LoVo (cell line): ENCODE measurements at places on chromosomes 11 and 22.

GRCh38 chr11:130246738-130247137 is 68.0 kb downstream of the ZBTB44 start:
- no peak for DNase-seq

DNA sequence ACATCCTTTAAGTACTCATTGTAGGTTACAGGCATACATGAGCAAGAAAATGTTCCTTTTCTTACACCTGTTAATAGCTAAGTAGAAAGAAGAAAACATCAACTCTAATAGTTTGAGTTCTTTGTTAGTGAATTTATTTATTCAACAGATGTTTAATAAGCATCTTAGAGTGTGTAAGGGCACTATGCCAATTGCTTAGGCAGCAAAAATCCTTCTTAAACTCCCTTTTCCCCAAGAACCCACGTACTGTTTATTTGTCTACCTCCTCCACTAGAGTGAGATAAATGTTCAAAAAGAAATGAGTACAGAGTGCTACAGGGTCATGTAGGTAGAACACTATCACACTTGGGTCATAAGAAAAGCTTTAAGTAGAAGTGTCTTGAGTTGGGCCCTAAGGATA is 131.4 kb downstream of the CD44 start:
- DNase-seq: no peak

- DNase-seq: no peak
Measured at GRCh38 chr11:131776211-131776610, 405.8 kb downstream of the NTM start.

DNA sequence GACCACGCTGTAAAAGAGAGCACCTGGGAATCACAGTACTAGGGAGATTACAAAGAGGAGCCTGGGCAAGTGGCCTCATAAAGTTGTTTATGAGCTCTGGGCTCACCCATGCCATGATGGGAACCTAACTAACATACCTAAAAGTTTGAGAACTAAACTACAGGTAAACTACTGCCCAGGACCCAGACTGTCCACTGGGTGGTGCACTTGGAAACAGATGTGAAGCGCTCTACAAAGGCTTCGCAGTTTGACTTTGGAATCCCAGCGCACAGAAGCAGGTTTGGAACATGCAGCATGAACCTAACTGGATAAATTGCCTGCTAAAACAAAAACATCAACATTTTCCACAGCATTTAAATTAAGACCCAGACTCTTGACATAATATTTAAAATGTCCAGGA is 418.6 kb downstream of the FAM181B start:
- peak; percentile 36 for DNase-seq

DNA sequence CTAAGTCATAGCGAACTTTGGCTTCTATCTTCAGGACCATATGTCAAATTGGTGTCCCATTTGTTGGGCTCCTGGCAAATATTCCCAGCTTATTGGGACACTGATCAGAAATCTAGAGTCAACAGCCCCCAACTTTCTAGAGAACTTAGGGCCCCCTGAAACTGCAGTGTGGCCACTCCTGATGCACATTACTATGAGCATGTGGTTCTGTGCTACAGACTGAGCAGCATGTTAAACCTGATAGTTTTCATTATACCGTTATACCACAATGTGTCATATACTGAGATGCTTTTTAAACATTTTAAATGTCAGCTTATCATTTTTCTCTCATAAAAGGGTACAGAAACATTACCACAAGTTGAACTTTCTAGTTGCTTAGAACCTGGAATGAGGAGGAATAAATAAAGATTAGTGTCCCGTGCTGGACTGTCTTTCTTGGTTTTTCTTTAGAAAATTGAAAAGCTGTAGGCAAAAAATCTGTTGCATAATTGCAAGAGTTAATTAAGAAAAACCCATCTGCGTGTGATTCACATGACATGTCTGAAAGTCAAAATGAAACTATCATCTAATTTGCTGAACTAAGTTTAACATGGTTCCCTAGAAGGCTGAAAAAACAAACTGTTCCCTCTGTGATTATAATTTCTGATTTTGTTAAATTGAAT is 16.4 kb upstream of the CTSC start:
- no peak for DNase-seq

GRCh38 chr22:44448271-44448830 is 49.7 kb downstream of the RTL6 start:
- DNase-seq: peak; percentile 5

DNA sequence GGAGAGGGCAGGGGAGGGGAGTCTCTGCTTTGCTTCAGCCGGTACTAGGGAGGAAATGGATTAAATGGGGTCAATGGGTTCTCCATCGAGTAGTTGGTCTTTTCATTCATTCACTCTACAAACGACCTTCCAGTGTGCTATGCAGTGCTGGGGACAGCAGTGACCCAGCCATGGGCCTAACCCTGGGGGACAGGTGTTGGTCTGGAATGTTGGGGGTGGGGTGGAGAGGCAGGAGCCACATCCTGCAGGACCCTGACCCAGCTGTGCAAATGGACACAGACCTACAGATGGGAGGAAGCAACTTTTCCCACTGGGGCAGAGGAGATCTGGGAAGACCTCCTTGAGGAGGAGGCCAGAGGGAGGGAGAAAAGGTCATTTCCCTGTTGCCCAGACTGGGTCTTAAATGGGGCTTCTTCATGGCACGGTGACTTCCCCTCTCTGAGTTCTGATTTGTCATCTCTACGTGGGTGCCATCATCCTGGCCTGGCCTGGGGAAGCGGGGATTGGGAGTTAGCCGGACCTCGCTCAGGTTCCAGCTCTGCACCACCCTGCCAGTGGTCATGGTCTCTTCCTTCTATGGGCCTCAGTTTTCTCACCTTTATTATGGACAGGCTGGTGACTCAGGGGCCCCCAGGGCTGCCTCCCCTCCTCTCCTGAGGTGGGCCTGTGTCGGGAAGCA is 2.0 kb downstream of the CYTH4 start:
- DNase-seq: no peak

- DNase-seq: no peak
Measured at GRCh38 chr11:28592141-28592540, 484.0 kb downstream of the METTL15 start.

GRCh38 chr11:134764966-134765365 is 352.9 kb upstream of the B3GAT1 start:
- no peak for DNase-seq

- DNase-seq: no peak
Measured at GRCh38 chr11:128618603-128619002, 31.2 kb upstream of the ETS1 start.

GRCh38 chr22:25569983-25570382 is 5.5 kb downstream of the GRK3 start:
- DNase-seq: no peak

DNA sequence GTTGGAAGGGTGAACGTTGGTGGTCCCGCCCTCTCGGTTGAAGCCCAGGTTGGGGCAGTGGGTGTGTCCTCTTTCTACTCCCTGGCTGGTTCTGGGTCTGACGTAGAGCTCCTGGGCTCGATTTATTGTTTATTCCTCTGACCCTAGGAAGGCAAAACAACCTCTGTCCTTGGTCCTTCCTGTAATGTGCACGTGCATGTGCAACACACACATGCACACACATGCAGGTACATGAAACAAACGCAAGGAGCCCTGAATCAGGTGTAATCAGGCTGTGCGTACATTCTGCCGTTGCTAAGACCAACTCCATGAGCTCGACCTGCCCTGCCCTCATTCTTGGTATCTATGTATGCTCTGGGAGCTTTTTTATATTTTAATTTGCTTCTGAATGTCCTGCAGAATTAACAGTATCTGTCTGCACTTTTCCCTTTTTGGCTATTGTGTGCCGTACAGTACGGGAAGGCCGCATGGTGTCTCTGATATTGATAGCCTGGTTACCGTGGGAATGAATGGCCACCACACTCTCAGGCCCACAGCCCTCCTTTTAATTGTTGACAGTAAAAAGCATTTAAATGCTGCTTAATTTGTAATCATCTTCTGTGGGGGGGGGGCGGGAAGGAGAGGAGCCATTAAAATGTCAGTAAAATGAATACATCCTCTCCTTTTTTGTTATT is 66.0 kb upstream of the NNMT start:
- no peak for DNase-seq

DNA sequence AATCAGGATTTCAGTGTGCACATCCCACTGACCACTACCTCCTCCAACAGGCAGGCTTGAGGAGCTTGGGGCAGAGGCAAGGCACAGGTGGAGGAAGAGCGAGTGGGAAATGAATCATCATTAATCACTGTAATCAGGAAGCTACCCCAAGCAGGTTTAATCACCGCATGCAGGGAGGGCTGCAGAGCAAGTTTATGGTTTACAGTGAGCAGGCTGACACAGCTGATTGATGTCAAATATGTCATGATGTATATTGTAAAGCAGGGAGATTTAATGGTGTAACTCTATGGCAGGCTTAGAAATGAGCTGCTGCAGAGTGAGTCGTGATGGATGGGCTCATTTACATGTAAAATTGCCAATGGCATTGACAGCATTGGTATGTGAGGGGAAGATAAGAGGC is 441.0 kb downstream of the NTM start:
- no peak for DNase-seq

DNA sequence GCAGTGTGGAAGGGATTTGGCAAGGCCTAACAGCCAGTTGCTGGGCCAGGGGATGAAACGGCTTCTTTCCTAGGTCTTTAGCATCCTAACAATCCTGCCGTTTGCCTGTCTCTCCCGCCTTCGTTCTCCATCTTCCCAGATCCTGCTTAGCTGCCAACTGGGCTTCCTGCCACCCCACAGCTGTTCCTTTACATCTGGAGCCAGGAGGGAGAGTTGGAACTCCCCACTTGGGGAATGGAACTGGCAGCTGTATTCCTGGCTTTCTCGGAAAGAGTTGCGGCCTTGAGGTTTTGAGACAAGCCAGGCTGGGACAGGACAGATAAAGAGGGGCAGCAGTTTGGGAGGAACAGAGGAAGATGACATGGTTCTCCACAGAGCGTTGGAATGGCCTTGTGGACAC is 59.6 kb downstream of the ST3GAL4 start:
- DNase-seq: no peak

GRCh38 chr11:30861064-30861463 is 274.9 kb upstream of the MPPED2 start:
- no peak for DNase-seq

- DNase-seq: peak; percentile 22
Measured at GRCh38 chr11:62201376-62201775, 7.1 kb upstream of the SCGB2A1 start.

- no peak for DNase-seq
Measured at GRCh38 chr11:126748100-126748791, 252.3 kb downstream of the KIRREL3 start.

GRCh38 chr11:19954899-19955298 is 205.4 kb downstream of the DBX1 start:
- no peak for DNase-seq

- DNase-seq: no peak
Measured at GRCh38 chr22:23563111-23563510, 17.0 kb downstream of the IGLL1 start.

GRCh38 chr22:47034076-47034808 is 271.8 kb downstream of the TBC1D22A start:
- DNase-seq: no peak

DNA sequence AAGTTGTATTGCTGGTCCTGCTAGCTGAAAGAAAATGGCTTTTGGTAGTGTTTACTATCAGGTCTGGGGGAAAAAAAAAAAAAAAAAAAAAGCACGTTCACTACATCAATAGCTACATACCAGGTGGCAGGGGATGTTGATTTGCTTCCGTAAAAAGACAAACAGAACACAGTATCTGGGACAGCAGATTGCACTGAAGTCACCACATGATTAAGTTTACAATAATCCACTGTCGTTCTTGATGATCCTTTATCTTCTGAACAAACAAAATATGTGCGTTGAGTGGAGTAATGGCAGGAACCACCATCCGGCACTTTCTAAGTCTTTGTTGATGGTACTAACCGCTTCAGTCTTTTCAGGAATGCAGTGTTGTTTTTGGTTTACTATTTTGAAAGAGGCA is 48.7 kb downstream of the DDX6 start:
- no peak for DNase-seq

DNA sequence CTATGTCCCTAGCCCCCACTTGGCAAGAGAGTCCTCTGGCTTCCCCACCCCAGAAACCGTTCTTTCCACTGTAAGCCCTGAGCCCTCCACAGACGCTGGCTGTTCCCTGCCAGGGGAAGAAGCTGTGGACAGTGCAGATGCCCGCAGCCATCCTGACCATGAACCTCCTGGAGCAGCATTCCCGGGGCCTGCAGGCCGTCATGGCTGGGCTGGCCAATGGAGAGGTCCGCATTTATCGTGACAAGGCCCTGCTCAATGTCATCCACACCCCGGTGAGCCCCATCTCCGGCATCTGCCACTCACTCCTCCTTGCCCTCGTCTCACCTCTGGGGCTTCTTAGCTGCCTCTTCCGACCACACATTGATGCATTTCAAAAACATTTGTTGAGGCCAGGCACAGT is 13.2 kb downstream of the BBS1 start:
- no peak for DNase-seq

DNA sequence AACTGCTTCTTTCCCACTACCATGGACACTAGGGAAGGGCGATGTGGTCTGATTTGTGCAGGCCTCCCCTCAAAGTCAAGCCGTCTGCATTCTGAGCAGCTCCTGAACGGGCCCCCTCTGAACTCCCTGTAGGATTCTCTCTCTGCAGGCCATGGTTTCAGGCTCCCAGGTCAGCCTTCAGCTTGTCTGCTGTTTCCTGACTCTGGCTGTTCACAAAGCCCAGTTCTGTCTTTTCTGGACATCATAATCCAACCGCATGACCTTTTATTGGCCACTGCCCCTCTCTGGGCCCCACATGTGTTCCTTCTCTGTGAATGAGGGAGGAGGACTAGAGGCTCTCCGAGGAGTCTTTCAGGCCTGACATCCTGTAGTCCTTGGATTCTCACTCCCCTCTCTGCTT is 161.0 kb downstream of the FEZ1 start:
- DNase-seq: no peak

GRCh38 chr11:69721106-69721505 is 17.3 kb upstream of the FGF19 start:
- no peak for DNase-seq

DNA sequence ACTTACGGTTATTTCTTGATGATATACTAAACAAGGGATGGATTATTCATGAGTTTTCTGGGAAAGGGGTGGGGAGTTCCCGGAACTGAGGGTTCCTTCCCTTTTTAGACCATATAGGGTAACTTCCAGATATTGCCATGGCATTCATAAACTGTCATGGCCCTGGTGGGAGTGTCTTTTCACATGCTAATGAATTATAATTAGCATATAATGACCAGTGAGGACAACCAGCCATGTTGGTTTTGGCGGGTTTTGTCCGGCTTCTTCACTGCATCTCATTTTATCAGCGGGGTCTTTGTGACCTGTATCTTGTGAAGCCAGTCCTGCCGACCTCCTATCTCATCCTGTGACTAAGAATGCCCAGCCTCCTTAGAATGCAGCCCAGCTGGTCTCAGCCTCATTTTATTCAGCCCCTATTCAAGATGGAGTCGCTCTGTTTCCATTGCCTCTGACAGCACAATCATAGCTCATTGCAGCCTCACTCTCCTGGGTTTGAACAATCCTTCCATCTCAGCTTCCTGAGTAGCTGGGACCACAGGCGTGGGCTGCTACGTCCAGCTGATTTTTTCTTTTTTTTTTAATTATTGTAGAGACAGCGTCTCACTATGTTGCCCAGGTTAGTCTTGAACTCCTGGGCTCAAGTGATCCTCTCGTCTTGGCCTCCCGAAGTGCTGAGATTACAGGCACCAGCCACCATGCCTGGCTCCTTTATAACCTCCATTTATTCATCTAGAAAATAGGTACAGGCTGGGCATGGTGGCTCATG is 52.6 kb upstream of the EMID1 start:
- no peak for DNase-seq

GRCh38 chr11:129996113-129996870 is 6.3 kb downstream of the PRDM10 start:
- DNase-seq: no peak
